ENCODE measurements at places on chromosomes 3 and 15.

GRCh38 chr3:29890801-29891200 is 609.9 kb downstream of the RBMS3 start:
- DNase-seq, result no peak

- no peak for DNase-seq
Observed at GRCh38 chr15:59461521-59461920, 23.5 kb downstream of the FAM81A start.

GRCh38 chr15:78175330-78175729 is 26.2 kb downstream of the IDH3A start:
- DNase-seq, result no peak

GRCh38 chr3:66303491-66303901 is 82.7 kb downstream of the SLC25A26 start:
- DNase-seq, result no peak

DNA sequence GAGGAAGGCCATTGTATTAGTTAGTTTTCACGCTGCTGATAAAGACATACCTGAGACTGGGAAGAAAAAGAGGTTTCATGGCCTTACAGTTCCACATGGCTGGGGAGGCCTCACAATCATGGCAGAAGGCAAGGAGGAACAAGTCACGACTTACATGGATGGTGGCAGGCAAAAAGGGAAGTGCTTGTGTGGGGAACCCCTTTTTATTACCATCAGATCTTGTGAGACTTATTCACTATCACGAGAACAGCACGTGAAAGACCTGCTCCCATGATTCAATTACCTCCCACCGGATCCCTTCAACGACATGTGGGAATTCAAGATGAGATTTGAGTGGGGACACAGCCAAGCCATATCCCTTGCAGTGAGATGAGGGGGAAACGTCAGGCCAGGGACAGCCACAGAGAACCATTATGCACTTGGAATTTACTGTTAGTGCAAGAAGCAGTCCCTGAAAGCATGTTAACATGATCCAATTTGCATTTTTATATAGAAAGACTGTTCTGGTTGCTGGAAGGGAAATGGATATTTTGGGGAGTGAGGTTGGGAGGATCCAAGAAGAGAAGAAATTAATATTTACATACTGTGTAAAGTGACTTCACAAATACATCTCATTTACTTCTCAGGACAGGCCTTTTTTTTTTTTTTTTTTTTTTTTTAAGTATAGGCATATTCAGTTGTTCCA is 87.1 kb downstream of the ARNT2 start:
- no peak for DNase-seq

DNA sequence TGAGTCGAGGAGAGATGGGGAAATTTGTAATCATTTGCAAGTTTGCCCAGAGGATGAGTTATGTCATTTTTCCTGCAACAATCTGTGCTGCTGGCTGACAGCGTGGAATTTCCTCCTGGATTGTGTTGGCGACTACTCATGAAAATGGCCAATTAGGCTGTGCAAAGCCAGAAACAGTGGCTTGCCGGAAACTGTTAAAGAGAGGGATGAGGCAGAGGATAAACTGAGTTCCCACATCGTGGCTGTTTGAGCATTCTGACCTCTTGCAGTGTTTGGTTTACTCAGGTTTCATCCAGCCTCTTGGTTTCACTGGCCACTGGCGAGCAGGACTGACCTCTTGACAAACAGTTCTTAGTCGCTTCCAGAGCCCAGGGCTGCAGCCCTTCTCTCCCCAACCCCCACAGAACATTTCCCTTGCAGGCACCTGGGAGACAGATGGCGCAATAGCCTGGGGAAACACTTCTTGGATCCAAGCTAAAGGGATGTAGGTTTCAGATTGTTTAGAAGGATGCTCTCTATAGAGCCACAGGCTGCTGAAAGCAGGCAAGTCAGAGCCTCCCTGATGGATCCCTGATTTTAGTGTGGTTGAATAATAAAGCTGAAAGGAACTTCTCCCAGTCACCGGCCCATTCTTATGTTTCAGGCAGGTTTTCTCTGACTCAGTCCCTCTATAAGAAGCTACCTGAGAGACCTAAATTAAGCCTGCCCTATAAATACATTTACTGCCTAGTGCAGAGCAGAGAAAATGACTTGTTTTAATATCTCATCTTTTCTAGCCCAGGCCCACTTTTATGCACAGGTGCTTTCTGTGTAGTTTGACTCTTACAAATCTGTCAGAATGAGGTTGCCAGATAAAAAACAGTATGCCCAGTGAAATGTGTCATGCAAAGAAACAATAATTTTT is 92.8 kb upstream of the UBE2E1 start:
- DNase-seq, result peak; percentile 61

DNA sequence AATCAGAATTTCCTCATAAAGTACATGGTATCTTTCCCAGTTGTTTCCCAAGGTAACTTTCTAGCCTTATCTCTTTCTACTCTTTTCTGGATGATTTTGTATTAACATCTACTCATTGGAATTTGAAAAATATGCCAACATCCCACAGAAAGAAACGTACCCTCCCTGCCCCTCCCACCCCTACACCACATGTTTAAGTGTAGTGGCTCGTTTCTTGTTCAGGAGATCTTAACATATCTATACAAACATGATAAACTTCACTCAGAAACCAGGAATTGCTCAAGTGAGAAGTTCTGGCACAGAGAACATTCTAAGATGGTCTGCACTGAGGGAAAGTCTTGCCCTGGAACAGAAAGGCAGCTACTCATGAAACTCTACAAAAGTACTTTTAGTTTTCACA is 404.7 kb downstream of the SOX2 start:
- no peak for DNase-seq

- no peak for DNase-seq
Observed at GRCh38 chr3:47985381-47985780, 30.8 kb downstream of the MAP4 start.

GRCh38 chr3:65268426-65268825 is 580.6 kb upstream of the ADAMTS9 start:
- DNase-seq, result peak; percentile 46

DNA sequence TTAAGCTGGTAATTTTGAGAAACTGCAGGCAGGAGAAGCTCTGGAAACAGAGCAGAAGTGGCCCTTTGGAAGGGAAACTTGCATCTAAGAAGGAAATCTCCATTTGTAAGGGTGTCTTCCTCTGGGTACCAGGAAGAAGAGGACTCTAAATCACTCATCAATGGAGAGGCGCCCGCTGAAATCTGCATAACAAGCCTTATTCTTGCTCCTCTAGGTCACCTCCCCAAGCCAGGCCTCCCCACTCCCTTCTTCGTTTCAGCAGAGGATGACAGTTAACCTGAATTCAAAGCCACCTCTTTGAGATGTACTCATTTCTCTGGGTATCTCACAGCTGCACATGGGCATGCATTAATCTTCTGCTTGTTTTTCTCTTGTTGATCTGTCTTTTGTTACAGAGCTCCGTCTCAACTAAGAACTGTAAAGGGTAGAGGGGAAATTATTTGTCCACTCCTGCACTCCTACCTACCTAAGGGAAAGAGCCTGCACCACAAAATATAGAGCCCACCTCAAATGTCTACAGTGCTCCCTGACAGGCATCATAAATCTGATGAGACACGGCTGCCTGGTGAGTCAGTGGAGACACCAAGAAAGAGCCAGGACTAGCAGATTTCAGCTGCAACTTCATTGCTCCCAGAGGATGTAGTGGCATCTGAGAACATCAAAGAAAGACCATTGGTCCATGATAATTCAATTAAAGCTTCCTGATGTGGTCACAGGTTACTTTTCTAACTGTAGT is 51.5 kb downstream of the GABRB3 start:
- DNase-seq, result no peak

- DNase-seq, result no peak
Observed at GRCh38 chr3:100117093-100117492, 2.8 kb upstream of the FILIP1L start.

DNA sequence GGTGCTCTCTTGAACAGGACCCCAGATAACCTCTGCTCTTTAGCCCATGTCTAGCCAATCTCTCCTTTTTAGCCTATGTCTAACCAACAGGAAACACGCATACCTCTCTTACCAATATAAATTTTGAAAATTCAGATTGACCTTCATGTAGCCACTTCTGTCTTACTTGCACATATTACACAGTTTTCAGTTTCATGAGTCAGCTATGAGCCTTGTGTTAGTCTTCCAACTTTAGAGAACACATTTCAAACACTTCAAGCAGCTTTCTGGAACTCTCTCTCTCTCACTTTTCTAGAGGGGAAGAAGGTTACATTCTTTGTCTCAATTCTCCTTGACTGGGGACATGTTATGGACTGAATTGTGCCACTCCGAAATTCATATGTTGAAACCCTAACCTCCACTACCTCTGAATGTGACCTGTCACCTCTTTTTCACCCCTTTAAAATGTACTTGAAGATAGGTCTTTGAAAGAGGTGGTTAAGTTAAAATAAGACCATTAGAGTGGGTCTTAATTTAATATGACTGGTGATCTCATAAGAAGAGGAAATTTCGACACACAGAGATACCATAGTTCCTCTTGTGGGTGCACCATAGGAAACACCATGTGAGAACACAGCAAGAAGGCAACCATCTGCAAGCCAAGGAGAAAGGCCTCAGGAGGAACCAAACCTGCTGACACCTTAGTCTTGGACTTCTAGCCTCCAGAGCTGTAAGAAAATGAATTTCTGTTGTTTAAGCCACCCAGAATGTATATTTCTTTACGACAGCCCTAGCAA is 480.3 kb upstream of the ALCAM start:
- peak; percentile 33 for DNase-seq

DNA sequence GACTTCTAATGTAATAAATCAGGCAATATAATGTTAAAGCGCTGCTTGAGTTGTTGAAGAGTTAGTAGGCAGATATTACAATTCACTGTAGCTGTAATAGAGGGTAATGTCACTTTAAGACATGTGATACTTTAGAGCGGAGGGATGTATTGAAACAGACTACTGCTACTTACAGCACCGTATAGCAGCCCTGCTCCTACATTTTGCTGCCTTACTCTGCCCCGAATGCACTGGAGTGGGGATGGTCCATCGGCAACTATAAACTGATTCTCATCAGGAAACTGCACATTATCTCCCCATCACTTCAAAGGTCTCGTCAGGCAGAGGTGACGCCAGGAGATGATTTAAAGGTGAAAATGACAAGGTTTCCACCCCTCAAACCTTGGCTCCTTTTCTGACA is 349.7 kb upstream of the SUCLG2 start:
- DNase-seq, result no peak

DNA sequence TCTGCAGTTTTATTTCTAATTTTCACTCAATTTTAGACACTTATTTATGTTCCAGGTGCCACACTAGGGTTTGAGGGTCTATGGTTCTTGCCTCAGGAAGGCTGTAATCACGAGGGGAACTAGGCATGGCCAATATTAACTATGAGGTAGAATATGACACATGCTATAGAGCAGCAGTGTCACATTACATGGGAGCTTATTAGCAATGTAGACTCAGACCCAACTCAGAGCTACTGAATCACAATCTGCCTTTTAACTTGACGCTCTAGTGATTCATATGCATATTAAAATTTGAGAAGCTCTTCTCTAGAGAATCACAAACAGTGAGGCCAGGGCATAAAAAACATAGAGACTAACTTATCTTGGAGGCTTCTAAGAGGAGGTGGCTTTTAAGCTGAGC is 32.8 kb upstream of the MRPL3 start:
- DNase-seq, result peak; percentile 10

DNA sequence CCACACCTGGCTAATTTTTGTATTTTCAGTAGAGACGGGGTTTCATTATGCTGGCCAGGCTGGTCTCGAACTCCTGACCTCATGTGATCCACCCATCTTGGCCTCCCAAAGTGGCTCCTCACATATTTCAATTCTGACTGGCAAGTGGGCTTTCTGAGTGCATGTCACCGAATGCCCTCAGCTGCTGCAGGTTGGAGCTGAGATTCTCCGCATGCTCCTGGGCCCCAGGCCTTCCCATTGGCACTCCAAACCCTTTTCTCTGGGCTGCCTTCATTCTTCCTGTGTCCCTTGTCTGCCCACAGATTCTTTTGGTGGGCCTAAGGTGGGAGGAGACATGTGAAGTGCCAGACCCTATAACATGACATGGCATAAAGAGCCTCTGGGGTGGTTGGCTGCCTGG is 67.3 kb downstream of the SYNM start:
- no peak for DNase-seq

DNA sequence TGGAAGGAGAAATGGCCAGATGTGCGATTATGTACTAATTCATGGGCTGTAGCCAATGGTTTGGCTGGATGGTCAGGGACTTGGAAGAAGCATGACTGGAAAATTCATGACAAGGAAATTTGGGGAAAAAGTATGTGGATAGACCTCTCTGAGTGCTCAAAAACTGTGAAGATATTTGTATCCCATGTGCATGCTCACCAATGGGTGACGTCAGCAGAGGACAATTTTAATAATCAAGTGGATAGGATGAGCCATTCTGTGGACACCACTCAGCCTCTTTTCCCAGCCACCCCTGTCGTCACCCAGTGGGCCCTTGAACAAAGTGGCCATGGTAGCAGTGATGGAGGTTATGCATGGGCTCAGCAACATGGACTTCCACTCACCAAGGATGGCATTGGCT is 490.9 kb upstream of the CBLB start:
- DNase-seq, result no peak

- DNase-seq, result peak; percentile 88
Observed at GRCh38 chr3:59540241-59540640, 490.4 kb upstream of the CFAP20DC start.

DNA sequence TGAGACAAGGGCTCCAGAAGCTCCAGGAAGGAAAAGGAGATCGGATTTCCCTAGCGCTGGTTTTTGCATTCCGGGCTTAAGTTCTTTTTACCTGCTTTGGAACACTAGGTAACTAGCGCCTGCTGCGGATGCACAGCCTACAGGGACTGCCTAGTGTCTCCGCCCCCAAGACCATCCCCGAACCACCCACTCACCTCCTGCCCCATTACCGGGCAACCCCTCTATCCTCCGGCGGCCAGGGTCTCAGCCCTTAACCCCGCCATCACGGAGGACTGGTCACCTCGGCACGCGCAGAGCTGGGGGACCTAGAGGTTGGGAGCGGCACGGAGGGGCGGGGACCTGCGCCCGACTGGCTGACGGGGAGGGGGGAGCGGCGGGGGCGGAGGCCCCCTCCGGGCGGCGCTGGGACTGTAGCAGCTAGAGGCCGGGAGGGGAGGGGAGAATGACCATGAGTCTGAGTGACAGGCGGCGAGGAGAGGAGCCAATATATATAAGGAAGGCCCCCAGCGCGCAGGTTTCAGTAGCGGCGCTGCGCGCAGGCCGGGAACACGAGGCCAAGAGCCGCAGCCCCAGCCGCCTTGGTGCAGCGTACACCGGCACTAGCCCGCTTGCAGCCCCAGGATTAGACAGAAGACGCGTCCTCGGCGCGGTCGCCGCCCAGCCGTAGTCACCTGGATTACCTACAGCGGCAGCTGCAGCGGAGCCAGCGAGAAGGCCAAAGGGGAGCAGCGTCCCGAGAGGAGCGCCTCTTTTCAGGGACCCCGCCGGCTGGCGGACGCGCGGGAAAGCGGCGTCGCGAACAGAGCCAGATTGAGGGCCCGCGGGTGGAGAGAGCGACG is at the start of gene DLL4:
TSS of gene DLL4 (plus strand) at position 520 of the 839 bp plus-strand sequence. CDS start 329 bp downstream, outside the sequence.
- peak; percentile 65 for DNase-seq

- peak; percentile 13 for DNase-seq
Observed at GRCh38 chr3:117910820-117911521, 1123.7 kb downstream of the IGSF11 start.

DNA sequence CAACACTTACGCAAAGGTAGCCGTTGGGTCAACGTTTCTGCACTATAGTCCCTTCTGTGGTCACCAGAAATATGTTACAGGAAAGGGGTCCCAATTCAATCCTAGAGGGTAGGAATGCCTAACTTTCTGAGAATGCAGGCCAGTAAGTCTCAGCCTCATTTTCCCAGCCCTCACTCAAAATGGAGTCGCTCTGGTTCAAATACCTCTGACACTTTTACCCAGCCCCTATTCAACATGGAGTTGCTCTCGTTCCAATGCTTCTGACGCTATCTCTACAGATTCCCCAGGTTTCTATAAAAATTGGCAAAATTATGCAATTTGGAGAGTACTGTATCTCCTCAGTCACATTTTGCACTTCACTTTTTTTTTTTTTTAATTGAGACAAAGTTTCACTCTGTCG is 39.7 kb downstream of the ZNF445 start:
- no peak for DNase-seq

Measured in adipocyte (in vitro differentiated cells).